Central memory CD4-positive, alpha-beta T cell (primary cell): ENCODE measurements at places on chromosomes 3 and 15.

DNA sequence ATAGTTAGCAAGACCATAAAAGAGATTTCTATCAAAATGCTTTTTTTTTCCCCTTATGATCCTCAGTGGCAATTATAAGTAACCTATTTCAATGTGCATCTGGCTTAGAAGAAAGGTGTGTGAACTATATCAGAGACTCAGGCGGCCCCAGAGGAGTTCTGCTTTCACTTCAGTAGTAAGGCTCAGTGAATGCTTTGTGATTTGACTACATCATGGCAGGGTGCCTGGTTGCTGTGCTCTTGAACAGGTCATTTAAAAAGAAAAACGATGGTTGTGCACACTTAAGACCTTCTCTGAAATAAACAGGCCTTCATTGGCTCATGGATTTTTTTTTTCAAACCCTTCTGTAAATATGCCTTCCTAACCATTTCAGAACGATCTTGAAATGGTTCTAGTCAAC lies 400.4 kb upstream of the RARB start:
- no peak for DNase-seq

DNA sequence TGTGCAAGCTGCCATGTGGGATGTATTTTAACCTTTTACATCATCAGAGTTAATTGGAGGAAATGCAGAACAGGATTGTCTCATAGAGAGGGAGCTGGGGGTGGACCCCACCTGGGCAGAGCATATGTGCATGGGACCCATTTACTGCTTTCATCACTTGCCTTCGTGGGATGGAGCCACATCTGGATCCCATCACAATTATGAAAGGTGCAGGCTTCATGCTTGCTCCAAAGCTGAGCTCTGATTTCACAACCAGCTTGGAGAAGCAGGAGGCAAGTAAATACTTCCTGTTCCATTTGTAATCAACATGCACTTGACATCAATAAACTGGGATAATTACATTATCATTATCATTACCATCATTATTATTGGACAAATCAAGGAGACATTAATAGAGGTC lies 161.9 kb downstream of the ALDH1A2 start:
- no peak for DNase-seq

GRCh38 chr3:133941415-133941821 lies 45.7 kb upstream of the RAB6B start:
- DNase-seq: no peak

GRCh38 chr3:156382458-156383346 lies 172.2 kb downstream of the SSR3 start:
- no peak for DNase-seq

- DNase-seq: no peak
Measured at GRCh38 chr3:55592572-55592971, 105.5 kb upstream of the WNT5A start.

DNA sequence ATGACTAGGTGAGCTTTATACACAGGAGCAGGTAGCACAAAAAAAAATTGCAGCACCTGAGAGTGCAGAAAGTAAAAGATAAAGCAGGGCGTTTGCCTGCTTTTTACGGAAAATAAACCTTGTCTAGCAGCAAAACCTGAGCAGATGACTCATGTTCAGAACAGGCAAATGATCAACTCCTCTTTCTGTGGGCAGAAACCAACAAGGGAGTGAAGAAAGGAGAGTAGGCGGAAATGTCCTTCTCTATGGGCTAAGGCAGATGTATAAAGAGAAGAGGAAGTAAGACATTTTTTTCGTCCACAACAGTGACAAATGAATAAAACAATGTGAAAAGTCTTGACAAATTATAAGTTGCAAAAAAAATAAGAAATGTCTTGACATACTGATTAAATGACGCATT lies 24.5 kb upstream of the GMNC start:
- DNase-seq: no peak
